Ammon's horn (tissue), 1 donor: ENCODE measurements at places on chromosomes 7 and 10.
A peak's percentile ranks its signal among the peaks of the same experiment; 100 is the strongest.

DNA sequence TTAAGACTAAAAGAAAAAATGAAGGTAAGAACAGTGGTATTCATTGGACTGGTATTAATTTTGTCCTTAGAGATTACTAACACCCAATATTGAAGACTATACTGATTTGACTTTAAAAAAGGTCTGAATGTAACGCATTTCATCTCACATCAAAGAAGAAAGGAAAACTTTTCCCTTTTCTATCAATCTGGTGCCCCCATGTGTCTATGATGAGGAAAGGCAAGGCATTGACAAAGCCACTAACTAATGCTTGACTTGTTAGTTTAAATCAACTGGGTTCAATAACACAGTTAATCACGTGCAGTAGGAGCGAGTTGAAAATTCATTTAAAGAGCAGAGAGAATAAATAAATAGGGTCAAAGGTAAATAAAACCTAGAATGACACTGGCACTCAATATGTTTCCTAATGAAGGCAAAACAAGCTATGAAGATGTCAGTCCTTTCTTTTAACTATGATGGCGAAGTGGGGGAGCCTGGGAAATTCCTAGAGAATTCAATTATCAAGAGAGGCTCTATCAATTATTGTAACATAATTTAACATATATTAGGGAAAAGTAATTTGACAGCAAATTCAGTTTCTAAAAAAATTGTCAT is 180.9 kb downstream of the ANK3 start:
- peak; percentile 41 for DNase-seq

DNA sequence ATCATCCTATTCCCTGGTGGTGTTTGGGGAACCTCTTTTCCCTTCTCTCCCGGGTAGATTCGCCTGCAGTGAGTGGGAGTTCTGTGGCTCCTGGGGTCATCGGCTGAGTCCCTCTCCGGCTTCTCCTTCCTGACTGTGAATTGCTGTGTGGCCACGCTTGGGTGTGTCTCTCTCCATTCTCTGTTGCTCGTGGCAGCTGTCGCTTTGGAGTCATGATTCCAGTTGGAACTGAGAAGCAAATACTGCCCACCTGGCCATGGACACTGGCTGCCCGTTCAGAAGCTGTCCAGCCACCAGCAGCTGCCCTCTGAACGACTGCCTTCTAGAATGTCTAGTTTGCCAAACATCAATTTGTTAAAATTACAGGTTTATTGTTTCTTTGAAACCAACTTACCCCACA is 23.1 kb upstream of the PITRM1 start:
- DNase-seq = no peak

DNA sequence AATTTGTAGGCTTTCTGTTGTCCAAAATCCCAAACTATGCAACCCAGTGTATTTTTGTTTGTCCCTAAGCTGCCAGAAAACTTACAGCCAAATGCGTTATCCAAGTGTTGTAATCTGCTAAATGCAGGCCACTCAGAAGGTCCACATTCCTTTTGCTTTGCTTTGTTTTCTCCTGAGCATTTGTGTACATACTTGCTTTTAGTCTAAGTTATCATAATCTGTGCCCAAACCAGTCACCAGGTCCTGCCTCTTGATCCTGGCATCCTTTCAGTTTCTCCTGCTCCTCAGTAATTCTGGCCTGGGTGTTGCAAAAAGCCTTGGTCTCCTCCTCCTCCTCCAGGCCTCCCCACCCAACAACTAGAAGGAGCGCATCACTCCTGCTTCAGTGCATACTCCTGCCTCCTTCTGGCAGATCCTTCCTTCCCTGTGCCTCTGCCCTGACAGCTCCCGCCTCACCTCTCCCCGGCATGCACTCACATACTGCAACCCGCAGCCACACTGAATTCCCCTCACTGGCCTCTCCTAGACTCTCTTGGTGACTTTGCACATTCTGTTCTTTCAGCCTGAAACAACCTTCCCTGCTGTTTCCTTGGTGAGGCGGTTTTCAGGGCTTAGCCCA is 2.3 kb downstream of the DENND2A start:
- no peak for DNase-seq

DNA sequence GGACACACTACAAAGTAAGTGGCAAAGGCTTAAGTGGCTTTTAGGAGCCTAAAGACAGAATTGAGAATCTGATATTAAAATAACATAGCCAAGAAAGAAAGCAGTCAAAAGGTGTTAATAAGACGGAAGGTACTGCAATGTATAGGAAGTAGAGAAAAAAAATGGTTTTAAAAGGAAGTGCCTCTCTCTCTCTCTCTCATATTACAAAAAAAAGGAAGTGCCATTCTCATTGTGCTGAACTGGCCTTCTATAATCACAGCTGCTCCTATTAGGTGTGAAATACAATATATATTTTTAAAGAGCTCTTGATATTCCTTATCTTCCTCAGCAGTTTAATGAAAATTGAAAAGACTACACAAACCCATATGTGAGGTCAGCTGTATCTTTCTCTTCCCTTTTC is 199.4 kb upstream of the NPVF start:
- no peak for DNase-seq

DNA sequence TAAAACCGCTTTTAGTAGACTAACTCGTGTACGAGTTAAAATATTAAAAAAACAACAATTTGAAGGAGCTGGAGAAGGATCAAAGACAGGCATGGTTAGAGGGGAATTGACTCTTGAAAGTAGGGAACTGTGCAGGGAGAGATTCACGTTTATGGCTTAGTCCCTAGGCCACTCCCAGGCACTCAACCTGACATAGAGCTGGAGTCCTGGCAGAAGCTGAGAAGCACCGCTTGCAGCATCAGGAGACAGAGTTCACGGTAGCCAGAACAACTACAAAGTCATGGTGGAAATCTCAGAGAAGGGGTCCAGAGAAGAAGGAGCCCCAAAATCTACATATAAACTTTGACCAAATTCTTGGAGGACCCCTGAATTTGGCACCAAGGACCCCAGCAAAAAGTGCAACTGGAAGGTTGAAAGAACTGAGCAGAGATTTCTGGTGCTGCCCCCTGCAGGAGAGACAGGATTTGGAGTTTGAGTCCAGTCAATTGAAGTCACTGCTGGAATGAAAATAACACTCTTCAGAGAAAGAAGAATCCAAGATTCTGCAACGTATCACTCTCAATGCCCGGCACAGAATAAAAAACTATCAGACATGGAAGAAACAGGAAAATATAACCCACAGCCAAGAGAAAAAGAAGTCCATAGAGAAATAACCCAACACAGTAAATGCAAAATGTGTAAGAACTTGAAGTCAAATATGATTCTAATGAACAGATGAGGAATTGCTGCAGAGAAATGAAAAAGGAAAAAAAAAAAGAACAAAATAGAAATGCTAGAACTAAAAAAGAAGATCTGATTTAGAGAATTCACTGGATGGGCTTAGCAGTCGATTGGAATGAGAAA is 493.3 kb upstream of the PODXL start:
- DNase-seq = no peak

- no peak for DNase-seq
Observed at GRCh38 chr7:48355346-48355745, 184.1 kb downstream of the ABCA13 start.

- DNase-seq = no peak
Observed at GRCh38 chr7:154167051-154167450, 114.9 kb downstream of the DPP6 start.

DNA sequence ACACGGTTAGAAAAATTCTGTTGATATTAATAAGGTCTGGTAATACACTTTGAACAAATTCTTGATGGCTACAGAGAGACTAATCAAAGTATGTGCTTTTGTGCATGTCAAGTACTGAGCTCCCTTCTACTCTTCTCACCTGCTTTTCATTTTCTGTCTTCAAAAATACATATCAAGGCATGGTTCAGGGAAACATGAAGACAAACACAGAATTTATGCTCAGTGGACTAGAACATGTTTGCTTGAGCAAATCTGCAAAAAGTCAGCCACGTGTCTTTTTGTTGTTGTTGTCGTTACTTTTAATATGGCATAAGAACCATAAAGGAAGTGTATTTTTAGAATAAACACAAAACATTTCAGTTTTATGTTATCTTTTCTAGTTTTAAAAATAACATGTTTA is 21.9 kb downstream of the CDK13 start:
- no peak for DNase-seq

DNA sequence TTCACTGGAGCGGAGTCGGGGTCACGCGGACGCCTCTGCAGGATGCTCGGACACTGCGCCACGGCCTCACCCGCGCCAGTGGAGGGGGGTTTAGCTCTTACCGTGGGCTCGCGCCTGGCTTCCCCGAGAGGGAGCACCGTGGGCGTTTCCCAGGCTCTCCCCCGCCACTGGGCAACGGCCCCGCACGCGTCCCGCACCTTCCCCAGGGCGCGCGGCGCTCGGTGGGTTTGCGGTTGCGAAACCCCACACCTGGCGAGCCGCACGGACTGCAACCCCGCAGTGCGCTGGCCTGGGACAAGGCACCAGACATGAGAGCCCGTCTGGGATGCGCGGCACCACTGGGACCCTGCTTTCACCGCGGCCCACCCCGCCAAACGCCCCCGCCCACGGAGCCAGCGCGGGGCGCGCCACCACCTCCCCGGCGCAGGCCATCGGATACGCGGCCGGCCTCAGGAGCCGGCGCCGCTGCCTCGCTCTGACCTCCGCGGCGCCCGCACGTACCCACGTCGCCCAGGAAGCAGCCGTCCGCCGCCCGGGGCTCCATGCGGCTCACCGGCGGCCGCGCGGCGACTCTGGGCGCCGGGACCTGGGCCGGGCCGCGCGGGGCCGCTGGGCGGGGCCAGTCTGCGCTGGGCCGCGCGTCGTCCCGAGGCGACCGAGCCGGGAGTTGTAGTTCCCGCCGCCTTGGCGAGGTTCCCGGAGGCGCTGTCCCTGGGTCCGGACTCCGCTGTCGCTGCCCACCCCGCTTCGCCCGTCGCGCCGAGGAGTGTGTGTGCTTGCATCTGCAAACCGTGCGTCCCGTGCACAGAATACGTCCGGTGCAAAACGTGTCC is at the start of gene ASB13:
ASB13 (minus strand) TSS at position 588 of the 833 bp plus-strand sequence; CDS start at position 544, 44 bp downstream.
- peak; percentile 82 for DNase-seq

- no peak for DNase-seq
Observed at GRCh38 chr7:15464667-15465121, 97.1 kb downstream of the AGMO start.

- no peak for DNase-seq
Observed at GRCh38 chr10:33913194-33913593, 578.7 kb upstream of the NRP1 start.

DNA sequence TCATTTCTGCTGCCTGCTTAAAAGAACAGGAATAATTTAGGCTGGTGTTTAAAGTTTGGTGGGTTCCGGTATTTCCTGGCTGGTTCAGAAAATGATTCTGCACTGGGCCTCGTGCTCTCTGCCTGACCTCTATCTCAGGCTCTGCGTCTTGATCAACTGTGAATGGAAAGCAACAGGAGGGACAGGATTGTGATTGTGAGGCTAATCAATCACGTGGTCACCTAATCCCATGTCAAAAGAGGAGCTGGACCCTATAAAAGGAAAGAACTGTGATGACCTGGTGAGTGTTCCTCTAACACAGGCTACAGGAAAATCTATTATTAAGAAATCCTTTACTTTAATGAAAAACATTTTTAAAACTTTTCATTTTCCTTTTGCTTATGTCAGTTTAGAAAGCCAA is at the start of gene DHX32:
DHX32 (minus strand) TSS at position 101 of the 400 bp plus-strand sequence. CDS start 468 bp downstream, outside the sequence.
- DNase-seq = no peak

DNA sequence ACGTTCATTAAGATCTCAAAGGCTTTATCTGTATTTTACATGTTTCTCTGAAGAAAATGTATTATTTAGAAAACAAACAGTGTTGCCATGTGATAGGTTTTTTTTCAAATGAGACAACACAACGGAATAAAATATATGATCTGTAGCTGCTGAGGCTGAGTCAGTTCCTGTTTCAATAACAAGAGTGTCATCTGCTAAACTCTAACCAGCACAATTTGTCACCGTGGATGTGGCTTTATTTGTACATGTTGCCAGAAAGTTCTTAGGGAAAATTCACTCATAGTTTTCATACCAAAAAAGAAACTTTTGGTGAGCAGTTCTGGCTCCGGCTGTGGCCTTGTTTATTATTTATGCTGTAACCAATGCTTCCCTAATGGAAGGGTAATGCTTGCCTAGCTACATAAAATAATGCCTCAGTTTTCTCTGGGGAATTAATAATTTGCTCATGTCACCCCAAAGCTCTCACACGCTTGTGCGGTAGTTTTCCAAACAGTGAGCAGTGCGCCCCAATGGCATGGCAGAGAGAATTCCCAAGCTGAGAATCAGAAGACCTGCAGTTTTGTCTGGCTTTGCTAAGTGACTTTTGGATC is 20.3 kb upstream of the KLF6 start:
- DNase-seq = peak; percentile 56

- no peak for DNase-seq
Observed at GRCh38 chr7:21193895-21194294, 234.0 kb upstream of the SP4 start.

GRCh38 chr10:19658131-19658530 is 158.1 kb upstream of the PLXDC2 start:
- DNase-seq = no peak

GRCh38 chr7:18230271-18230670 is 202.6 kb upstream of the PRPS1L1 start:
- DNase-seq = no peak

DNA sequence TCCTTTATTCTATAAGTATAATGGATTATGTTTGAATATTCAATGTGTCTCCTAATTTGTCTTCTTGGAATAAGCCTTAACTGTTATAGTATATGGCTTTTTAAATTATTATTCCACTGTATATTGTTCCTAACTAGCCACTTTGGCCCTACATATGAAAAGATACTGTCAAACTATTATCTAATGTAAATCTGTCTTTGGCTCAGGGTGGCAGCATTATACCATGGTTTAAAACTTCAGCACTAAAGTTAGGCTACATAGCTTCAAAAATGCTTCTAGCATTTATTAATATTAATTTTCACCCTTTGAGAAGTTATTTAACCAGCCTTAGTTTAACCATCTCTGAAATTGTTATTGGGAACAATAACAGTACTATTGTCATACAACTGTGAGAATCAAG is 543.1 kb upstream of the MBL2 start:
- DNase-seq = no peak

DNA sequence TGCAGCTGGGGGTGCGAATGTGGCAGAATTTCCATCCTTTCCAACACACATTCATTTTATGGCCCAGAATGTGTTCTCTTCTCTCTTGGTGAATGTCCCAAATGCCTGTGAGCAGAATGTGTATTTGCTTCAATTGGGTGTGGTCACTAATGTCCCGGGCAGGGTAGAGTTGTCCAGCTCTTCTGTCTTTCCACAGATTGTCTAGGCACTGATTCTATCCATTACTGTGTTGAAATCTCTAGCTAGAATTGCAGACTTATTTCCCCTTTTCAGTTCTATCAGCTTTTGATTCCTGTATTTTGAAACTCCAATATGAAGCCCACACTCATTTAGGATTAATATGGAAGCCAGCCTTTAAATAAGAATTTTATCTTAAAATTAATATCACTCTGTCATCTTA is 14.0 kb upstream of the AKR1E2 start:
- no peak for DNase-seq

- no peak for DNase-seq
Observed at GRCh38 chr10:13092291-13093102, 7.5 kb upstream of the OPTN start.

DNA sequence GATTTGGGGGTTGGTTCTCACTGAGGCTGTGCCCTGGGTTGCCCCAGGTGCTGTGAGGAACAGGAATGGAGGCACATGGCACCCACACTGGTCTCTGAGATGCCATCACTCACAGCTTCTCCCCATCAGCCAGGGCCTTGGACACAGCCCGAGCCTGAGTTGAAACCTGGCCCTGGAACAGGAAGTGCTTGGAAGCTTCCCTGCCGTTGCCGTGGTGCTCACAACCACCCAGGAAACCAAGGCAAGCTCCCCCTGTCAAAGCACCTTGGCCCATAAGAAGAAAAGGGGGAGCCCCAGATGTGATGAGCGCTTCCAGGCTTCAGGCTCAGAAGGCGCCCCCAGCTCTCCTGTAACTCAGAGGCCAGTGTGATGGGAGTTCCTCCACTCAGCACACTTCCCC is at the start of gene BTBD16:
BTBD16 (plus strand) TSS at position 221 of the 400 bp plus-strand sequence. CDS start 3,786 bp downstream, outside the sequence.
- no peak for DNase-seq
